ENCODE measurements at places on chromosomes 7 and 10.

GRCh38 chr7:91083855-91084644 is 180.2 kb upstream of the FZD1 start:
- no peak for DNase-seq

GRCh38 chr7:132065193-132065988 is 509.0 kb upstream of the PODXL start:
- DNase-seq: no peak

DNA sequence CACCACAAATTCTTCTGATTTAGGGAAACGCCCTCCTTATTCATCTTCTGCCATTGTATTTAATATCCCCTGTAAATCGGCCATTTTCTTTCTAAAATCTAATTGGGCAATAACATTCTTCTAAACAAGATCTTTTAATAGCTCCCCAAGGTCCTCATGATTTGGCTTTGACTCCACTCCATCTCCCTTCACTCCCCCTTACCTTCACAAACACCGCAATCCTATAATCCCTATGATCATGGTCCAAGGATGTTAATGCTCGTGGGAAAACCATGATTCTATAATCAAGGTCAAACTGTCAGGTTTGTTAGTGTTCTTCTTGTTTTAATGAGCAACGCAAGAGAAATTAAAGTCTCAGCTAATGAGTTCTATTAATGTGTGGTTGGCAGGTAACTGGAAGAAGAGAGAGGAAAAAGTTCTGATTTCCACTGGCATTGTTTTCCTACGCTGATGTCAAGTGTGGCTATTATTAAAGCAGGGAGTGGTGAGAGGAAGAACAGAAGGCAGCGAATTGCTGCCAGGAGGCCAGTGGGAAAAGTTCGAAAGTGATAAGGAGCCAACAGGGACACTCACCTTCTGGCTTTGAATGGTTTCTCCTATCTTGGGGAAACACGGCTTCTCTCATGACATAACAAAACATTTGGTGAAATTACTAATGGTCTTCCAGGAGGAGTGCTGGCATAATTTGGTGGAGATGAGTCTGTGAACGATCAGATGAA is 28.1 kb downstream of the LRRC72 start:
- DNase-seq: no peak

DNA sequence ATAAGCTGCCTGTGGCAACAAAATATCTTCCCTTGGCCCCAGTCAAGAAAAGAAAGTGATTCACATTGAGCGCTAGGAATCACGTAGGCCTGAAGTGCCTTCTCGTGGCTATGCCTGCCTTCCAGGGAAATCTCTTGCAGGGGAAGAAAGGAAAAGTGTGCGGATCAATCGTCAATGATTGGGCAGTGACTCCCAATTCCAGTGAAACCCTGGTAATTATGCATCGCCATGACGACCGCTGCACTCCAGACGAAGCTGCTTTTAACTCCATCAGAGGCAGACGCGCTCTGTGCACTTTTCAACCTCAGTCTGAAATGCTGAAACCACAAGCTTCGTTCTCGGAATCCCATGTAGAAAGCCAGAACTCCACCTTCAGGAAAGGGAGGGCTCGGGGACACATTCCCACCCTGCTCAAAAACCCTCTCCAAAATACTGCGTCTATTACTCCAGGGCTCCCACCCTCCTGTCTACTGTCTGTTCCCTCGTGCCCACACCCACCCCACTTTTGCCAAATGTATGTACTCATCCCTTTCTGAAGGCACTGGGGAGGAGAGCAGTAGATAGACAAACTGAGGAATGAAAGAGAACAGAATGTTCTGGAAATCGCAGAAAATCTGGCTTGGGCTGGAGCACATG is 24.2 kb upstream of the PRKAG2 start:
- DNase-seq: no peak

GRCh38 chr7:55020466-55020871 is 1.7 kb downstream of the EGFR start:
- no peak for DNase-seq
